Activated naive CD4-positive, alpha-beta T cell (primary cell): ENCODE measurements at places on chromosomes 1 and 21.

- no peak for DNase-seq
These were observed 62.5 kb upstream of the ATF3 start for GRCh38 chr1:212545941-212546635.

- no peak for DNase-seq
These were observed 129.2 kb downstream of the PTPN14 start for GRCh38 chr1:214422137-214422671.

GRCh38 chr1:175303201-175303707, 110.7 kb upstream of the KIAA0040 start:
- no peak for DNase-seq

- no peak for DNase-seq
These were observed 12.1 kb downstream of the OSBPL9 start for GRCh38 chr1:51628715-51629590.

DNA sequence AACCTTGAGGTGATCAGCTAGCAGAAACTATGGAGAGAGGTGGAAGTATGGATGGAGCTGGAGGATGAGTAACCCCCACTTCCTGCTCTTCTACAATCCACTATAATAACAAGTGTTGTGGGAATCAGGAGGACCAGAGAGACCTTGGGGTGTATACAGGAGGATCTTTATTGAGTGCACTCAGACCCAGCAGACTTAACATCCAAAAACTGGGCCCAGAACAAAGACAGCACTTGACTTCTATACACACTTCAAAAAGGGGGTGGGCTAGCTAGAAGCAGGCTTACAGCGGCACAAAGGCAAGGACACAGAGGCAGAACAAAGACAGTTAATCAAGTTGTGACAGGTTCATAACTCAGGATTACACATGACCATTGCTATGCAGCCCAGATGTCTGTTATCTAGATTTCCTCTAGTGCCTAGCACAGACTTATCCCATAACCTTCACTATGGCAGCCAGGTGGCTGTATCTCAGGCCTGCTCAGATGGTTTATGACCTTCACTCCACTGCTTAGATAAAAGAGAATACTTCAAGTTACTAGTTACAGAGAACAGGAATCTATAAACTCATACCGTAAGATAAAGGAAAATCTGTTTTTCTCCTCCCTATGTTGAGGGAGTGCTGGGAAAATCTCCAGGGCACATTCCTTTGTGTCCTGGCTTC, 36.1 kb upstream of the PADI2 start:
- DNase-seq, result no peak

DNA sequence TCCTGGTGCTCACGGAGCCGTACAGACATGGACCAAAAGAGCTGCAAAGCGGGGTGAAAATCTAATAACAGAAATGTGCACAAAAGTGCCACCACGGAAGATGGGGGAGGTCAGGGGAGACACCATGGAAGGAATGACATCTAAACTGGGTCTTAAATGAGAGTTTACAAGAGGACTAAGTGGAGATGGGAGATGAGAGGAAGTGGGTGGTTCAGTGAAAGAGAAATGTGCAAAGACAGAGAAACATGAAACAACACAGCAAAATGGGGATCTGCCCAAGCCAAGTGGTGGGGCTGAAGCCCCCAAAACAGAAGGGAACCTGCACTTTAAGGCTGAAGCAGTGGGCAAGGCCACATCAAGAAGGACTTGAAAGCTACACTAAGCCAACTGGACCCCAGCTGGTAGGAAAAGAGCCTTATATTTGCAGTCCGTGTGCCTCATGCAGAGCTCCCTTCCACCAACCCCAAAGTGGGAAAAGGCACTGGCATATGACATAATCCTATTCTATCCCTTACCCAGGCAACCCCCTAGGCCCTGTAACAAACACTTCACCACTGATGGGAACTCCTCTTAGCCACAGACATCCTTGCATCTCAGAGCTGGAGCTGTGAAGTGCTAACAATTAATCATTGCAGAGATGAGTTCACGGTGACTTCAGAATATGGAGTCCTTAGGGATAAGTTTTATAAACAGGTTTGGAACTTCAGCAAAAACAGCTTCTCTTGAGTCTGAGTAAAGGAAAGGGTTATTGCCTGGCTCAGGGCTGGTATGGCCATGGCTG, 198.6 kb upstream of the EDN2 start:
- DNase-seq, result no peak

DNA sequence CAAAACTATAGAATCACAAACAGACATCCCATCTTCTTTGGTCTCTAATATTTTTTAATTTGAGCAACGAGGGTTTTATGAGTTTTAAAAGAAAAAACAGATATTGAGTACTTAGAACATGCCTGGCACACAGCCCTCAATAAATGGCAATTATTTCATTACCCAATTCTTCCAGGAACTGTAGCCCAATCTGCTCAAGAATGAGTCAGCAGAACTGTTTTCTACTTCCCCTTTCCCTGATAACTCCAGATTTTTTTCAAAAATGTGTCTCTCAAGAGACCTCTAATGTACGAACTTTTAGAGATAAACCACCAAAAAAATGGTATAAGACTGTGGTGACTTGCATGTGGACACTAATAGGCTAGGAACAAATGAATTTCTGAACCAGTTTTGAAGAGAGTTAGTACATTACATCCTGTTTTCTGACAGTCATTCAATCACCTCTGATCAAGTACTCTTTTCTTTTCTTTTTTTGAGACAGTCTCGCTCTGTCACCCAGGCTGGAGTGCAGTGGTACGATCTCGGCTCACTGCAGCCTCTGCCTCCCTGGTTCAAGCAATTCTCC, 11.5 kb downstream of the ABL2 start:
- DNase-seq, result no peak

- no peak for DNase-seq
These were observed 8.8 kb upstream of the FAM20B start for GRCh38 chr1:179016706-179017382.

DNA sequence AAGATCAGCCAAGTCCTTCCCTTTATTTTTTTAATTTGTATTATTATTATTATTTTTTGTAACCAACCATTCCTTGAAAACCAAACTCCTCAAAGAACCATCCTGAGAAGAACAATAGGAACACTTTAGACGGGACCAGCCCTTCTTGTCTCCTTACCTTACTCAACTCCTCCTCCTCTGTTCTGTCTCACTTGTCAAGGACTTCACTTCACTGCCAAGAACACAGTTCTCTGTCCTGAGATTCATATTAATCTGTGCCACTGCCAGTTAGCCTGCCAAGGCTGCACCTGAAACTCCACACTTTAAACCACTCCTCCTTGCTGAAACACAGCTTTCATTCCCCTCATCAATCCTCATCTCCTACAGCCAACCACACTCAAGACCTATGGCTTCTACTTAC, 73.8 kb upstream of the ATP1A1 start:
- DNase-seq, result no peak

GRCh38 chr1:53430261-53430660, 28.9 kb upstream of the DMRTB1 start:
- DNase-seq, result no peak

- no peak for DNase-seq
These were observed 35.6 kb downstream of the MSTO1 start for GRCh38 chr1:155645648-155646047.

GRCh38 chr1:39127513-39127912, 77.0 kb upstream of the MACF1 start:
- no peak for DNase-seq

- no peak for DNase-seq
These were observed 54.5 kb downstream of the IRF2BP2 start for GRCh38 chr1:234555390-234556024.

GRCh38 chr1:31354283-31354682, 18.6 kb downstream of the FABP3 start:
- no peak for DNase-seq

DNA sequence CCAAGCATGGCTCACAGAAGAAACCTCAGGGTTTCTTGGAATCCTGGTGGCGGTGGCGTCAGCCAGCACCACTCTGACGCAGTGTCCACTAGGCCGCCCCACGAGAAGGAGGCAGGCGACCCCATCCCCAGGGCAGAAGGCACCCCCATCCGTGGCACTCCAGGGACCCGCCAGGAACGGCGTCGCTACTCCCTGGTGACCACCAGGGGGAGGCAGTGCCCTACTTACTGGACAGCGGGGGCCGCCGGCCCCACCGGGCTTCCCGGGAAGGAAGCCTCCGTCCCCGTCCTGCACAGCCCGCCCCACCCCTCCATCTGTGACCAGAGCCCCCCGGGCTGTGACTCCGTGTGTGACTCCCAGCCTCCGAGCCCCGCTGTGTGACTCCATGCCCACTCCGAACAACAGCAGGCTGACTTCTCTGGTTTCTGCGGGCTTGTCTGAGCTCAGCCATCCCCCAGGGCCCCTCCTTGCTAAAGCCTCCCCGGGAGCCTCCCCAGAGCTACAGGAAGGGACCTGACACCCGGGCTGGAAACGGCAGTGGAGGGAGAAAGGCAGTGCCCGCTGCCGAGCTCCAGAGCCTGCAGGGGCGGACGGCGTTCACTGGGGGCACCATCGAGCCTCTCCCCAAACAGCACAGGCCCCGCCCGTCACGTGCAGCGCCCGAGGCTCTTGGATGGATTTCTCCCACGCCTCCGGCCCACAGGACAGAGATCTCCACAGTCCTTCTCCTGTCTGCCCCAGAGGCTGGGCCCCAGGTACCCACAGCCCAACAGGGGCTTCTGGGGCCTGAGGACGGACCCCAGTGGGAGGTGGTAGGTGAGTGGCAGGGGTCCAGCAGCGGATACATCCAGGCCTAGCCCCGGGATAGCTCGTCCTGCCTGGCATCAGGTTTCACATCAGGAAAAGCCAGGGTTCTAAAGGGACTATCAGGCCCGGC, 21.1 kb downstream of the KIF17 start:
- DNase-seq, result peak; percentile 47

GRCh38 chr1:236041631-236042618, 23.0 kb downstream of the NID1 start:
- DNase-seq, result no peak

DNA sequence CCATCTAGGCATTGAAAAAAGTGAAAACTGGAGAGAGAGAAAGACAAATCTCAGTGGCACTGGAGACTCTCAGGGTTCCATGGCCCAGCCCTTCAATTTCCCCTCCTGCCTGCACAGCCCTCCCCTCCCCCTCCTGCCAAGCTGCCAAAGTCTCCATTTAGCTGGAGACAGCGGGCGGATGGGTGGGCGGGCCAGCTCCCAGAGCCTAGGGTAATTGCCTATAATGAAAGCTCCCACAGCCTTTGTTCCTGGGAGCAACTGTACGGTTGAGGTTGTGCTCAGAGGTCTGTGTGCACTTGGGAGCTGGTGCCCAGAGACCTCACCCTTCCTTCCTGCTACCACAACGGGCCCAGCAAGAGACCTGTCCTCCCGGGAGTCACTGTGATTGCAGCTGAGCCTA, 89.6 kb downstream of the NAV1 start:
- no peak for DNase-seq

DNA sequence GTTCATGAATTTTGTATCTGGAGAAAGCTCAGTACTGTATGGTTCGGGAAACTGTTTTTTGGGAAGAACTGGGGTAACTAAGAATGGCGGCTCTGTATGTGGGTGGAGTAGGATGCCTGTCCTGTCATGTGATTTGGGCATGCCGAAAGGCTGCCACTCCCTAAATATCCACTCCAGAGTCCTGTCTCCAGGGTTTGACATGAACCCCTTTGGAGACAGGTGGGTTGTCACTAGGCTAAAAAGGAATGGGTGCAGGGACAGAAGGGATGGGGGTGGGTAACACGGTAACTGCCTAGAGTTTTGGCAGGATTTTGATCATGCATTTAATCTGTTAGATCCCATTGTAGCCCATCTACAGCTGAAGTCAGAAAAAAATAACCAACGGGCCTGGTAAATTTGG, 150.1 kb downstream of the KCNJ6 start:
- no peak for DNase-seq

DNA sequence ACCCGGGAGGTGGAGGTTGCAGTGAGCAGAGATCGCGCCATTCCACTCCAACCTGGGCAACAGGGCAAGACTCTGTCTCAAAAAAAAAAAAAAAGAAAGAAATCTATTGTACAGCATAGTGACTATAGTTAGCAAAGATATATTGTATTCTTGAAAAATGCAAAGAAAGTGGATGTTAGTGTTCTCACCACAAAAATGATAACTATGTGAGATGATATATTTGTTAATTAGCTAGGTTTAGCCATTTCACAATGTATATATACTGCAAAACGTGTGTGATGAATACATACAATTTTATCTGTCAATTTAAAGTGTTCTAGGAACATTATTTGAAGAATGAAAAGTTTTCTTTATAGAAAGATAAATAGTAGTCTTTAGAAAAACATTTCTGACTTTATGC, 179.9 kb downstream of the AK5 start:
- no peak for DNase-seq

DNA sequence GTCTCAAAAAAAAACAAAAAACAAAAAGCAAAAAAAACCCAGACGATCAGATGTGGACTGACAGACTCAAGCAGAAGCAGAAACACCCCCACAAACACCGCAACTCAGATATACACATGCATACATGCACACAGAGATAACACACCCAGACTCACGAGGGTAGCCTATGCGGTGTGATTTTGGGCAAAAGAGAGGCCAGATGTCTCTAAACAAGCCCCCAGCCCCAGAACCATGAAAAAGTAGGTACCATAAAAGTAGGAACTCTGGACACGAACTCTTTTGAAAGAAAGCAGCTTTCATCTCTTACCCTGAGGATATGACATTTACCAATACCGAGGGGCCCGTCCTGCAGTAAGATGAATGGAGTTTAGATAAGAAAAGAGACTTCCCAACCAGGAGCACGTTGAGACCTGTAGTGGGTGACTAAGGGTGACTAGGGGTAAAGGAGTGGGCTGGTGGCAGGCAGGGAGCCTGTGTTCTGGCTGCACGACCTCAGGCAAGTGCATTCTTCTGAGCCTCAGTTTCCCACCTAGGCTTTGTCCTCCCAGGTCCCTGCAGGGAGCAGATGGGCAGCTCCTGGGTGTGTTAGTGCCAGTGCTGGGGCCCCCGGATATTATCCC, 1.5 kb upstream of the TINAGL1 start:
- no peak for DNase-seq

GRCh38 chr1:175341631-175342429, 149.3 kb upstream of the KIAA0040 start:
- no peak for DNase-seq

GRCh38 chr1:231693361-231694074, 66.9 kb downstream of the DISC1 start:
- DNase-seq, result no peak

- DNase-seq, result no peak
These were observed 42.8 kb downstream of the ELK4 start for GRCh38 chr1:205589046-205589445.
